Stimulated activated CD8-positive, alpha-beta memory T cell treated with anti-CD3 and anti-CD28 coated beads, Interleukin-7, amount 100 ng/mL, for 1 hour (primary cell): ENCODE measurements at places on chromosomes 2 and 18.

DNA sequence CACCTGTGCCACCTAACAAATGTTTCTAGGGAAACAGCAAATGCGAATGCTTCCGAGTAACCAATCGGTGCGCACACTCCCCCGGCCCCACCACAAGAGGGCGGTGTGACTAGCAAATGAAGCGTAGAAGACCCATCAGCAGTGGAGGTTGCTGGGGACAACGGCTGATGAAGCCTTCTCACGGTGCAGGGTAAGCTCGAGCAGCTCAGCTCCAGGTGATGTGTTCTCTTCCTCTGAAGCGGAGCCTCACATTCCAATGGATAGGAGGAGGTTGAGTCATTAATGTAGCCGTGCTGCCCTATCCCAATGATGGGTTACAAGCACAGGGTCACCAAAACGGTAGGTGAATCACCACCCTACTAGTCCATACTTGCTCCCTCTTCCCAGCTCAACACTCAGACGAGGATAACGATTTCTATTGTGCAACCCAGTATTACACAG is 127.6 kb upstream of the TWIST2 start:
- no peak for DNase-seq

- DNase-seq, result no peak
Observed at GRCh38 chr2:235382179-235382578, 111.7 kb upstream of the AGAP1 start.

- DNase-seq, result no peak
Observed at GRCh38 chr18:76691800-76692199, 130.6 kb upstream of the ZNF236 start.

- no peak for DNase-seq
Observed at GRCh38 chr2:219249203-219249980, 3.7 kb upstream of the TUBA4B start.

- no peak for DNase-seq
Observed at GRCh38 chr18:48600456-48601090, 61.7 kb downstream of the CTIF start.

GRCh38 chr2:18605115-18605514 is 15.7 kb upstream of the NT5C1B start:
- no peak for DNase-seq

- DNase-seq, result no peak
Observed at GRCh38 chr2:171289316-171289715, 128.6 kb upstream of the TLK1 start.

DNA sequence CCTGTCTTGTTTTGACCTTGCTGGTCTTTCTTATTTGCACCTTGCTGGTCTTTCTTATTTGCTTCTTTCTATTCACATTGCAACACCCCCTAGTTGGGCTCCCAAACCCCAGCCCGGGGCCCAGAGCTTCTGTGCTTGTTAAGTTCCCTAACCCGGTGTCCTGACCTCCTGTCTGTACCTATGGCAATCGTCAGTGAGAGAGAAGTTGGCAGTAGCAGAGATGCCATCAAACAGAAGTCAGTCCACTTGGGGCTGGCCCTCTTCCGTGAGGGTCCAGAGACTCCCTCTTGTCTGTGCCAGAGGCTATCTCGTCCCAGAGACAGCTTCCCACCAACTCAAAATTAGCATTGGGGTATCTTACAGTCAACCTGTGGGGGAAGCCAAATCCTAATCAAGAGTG is 55.7 kb downstream of the DPYSL5 start:
- no peak for DNase-seq

DNA sequence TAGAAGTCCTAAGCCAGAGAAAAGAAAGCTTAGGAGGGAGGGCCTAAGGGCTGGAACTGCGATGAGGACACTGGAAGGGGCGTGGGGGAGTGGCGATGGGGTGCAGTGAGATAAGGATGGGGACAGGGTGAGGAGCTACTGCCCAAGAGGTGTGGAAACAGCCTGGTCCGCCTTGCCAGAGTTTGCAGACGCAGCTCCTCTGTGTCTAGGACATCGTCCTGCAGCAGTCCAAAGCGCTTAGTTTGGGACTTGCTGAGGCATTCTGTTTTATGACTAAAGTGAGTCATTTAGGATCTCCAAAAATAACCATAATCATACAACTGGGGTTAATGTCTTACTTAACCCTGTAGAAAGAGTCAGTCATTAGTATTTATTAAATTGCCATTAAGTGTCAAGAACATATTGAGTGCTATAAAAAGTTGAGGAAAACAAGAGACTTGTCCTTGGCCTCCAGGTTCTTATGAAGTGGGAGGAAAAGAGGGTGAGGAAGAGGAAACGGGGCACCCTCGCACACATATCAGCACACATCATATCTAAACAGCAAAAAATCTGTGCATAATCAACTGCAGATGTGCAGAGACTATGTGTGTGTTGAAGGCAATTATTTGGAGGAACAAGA is 74.8 kb downstream of the CDK15 start:
- DNase-seq, result no peak

GRCh38 chr2:82857967-82858366 is 1601.1 kb downstream of the SUCLG1 start:
- no peak for DNase-seq

DNA sequence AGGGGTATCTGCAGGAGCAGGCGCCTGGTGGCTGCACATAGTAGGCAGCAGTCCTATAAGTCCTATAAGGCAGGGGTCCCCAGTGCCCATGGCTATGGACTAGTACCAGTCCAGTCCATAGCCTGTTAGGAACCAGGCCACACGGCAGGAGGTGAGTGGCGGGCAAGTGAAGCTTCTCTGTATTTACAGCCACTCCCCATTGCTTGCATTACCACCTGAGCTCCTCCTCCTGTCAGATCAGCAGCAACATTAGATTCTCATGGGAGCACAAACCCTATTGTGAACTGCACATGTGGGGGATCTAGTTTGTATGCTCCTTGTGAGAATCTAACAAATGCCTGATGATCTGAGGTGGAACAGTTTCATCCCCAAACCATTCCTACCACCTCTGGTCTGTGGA is 33.1 kb downstream of the STK25 start:
- no peak for DNase-seq

GRCh38 chr18:38644875-38645641 is 1079.5 kb upstream of the CELF4 start:
- no peak for DNase-seq

DNA sequence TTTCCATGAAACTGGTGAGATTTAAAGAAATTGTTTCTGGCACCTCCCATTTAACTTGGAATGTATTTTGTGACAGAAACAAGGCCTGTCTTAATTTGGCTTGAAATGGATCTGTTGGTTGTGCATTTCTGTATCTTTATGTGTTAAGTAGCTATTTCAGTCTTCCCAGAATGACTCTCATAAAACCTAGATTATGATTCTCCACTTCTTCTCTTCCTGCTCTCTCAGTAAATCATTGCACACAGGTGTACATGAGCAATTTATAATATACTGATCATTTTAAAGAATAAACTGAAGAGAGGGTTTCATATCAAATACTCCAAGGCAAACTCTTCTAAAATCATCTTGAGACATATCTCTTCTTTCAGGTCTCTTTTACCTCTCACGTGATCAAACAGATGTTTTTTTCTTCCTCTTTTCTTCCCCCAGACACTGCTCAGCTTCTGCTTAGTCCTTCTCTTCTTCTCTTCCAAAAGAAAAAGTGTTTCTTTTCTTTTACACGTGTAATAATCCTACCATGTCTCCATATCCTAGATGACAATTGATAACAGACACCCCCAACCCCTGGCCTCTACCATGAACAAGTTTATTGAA is 112.0 kb downstream of the PPP1R1C start:
- no peak for DNase-seq

DNA sequence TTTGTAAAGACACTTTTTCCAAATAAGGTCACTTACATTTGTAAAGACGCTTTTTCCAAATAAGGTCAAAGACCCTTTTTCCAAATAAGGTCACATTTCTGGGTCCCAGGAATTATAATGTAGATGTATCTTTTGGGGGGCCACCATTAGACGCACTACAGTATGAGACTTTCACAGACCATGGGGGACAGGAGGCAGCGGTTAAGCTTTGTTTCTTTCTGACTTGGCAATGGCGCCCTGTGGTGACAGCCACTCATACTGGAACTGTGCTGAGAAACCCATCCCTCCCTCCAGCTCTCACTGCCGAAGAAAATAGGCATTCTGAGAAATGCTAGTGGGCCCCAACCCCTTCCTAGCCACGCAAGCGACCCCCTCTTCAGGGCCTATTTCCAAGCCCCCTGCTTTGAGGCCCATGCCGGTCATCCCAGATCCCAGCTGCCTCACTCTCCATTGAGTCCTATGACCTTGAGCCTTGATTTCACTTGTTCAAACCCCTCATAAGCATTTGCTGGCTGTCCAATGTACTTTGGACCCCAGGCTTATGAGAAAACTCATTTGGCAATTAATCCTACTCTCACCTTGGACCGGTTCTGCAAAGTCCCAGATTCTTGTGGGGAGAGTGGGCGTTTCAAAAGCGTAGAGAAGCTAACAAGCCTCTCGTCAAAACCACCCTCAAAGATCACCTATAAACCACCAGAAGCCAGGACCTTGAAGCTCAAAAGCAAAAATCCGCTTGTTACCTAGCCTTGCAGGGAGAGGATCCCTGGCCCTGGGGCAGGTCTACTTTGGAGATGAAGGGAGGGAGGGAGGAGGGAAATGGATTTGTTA is 11.3 kb upstream of the SPATA3 start:
- no peak for DNase-seq

- DNase-seq, result no peak
Observed at GRCh38 chr2:83941886-83942285, 517.2 kb downstream of the SUCLG1 start.

GRCh38 chr18:5508821-5509220 is 35.0 kb downstream of the EPB41L3 start:
- no peak for DNase-seq
